ENCODE measurements at places on chromosomes 3 and 15.

DNA sequence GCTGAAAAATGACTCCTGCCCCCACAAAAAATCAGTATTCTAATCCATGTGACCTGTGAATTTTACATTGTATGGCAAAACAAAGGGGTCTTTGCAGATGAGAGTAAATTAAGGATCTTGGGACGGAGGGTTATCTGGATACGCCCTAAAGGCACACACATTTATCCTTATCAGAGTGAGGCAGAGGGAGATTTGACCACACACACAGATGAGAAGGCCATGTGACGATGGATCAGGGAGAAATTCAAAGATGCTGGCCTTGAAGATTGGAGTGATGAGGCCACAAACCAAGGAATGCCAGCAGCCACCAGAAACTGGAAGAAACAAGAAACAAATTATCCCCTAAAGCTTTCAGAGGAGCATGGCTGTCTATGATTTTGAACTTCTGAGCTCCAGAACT lies 288.5 kb downstream of the XXYLT1 start:
- no peak for DNase-seq

- no peak for DNase-seq
These were observed 45.8 kb downstream of the ZNF710 start for GRCh38 chr15:90046911-90047392.

DNA sequence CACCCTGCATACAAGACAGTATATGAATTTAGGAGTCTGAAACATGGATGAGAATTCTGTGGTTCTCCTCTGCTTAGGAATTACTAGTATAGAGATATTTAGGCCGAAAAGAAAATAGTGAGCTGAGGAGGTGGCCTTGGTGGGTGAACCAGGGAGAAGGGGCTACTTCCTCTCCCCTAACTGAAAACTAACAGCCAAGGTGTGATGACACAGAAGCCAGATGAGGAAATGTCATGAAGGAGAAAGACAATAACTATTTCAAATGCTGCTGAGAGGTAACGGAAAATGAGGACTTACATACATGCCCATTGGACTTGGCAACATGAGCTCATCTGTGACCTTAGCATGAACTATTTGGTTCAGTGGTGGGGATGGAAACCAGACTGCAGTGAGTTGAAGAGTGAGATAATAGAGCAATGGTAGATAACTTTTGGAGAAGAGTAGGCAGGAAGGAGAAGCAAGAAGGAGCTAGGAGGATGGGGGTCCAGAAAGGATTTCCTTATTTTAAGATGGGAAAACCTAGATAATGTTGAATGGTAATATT lies 114.4 kb upstream of the TSPAN3 start:
- DNase-seq = no peak

DNA sequence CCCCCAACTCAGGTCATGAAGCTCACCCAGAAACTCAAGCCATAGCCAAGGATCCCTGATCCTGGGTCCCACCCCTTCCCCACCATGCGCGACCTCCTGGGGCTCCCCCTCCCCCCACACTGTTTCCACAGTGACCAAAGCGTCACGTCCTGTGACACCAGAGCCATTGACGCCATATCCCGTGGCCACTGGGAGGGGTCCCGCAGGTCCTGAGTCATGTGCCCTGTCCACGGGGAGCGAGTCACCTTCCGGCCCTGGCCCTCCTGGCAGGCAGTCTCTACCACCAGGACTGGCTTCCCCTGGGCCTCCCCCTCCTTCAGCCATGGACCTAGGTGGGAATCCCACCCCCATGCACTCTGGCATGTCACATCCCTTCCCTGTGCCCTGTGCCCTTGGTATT lies 15.6 kb downstream of the SEMA3F start:
- no peak for DNase-seq

- DNase-seq = no peak
These were observed 26.2 kb downstream of the CRTAP start for GRCh38 chr3:33139996-33140395.
